Spleen (tissue), 13 donors: ENCODE measurements at places on chromosomes 12 and 14.

GRCh38 chr12:97017213-97017612 lies 110.2 kb downstream of the NEDD1 start:
- DNase-seq = no peak

- DNase-seq = no peak
Observed at GRCh38 chr14:43894534-43894933, 612.5 kb downstream of the FSCB start.

GRCh38 chr12:41979574-41979973 lies 165.1 kb downstream of the GXYLT1 start:
- DNase-seq = no peak

DNA sequence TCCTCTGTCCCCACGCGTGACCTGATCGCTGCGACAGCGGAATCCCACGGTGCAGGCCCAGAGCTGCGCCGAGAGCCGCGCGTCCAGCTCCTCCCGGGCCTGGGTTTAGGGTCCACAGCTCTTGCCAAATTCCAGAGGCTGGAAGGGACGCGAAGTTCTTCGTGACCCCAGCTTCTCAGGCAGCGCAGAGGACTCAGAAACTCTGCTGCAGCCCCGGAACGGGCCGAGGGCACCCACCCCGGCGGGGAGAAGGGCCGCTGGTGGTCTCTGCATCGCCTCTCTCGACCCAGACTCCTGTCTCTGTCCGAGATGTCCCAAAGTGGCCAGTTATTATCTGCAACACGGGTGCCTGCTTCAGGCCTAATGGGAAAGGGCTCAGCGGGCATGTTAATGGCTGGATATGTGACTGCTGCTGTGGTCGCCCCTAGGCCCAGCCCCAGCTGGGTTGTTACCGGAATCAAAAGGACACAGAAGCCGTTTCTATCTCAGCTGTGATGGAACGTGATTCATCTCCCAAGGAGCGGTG lies 236.4 kb downstream of the VRK1 start:
- no peak for DNase-seq

DNA sequence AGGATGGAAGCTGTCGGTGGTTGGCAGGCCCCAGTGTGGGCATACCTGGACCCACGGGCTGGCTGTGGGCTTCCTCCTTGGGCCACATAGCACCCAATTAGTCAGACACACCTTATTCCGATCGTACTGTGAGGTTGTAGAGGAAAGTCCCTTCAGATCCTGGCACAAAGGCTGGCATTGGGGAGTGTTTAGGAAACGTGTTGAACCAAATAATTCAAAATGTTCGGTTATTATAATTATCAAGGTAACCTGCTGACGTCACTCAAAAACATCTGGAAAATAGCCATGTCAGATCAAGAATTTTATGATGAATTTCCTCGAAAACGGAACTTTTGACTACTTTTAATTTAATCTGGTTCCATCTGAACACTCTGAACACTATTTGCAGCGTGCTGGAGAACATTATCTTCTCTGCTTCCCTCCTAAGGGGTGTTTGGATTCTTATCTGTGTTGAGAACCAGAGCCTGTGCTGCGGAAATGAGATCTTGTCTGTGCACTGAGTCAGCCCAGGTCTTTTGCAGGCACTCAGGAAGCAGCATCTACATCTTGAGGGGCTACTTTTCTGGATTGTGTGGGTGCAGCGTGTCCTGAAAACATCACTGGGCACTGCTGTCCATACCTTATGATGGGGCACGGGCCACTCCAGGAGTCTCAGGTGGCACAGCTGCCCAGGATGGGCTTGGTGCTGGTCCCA lies 100.3 kb downstream of the SLC25A47 start:
- DNase-seq = no peak

DNA sequence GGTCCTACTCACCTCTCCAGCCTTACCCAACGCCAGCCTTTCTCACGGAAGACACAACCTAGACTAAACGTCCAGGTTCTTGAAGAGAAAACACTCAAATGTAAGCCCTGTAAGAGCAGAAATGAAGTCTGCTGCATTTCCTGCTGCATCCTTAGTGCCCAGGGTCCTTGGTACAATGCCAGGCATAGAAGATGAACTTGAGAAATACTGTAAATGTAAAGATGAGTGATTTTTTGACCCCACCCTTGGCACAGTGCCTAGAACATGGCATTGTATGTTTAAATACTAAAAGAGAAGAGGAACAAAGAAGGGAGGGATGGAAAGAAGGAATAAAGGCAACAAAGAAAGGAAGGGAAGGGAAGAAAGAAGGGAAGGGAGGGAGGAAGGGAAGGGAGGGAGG lies 514.6 kb downstream of the MED13L start:
- no peak for DNase-seq

DNA sequence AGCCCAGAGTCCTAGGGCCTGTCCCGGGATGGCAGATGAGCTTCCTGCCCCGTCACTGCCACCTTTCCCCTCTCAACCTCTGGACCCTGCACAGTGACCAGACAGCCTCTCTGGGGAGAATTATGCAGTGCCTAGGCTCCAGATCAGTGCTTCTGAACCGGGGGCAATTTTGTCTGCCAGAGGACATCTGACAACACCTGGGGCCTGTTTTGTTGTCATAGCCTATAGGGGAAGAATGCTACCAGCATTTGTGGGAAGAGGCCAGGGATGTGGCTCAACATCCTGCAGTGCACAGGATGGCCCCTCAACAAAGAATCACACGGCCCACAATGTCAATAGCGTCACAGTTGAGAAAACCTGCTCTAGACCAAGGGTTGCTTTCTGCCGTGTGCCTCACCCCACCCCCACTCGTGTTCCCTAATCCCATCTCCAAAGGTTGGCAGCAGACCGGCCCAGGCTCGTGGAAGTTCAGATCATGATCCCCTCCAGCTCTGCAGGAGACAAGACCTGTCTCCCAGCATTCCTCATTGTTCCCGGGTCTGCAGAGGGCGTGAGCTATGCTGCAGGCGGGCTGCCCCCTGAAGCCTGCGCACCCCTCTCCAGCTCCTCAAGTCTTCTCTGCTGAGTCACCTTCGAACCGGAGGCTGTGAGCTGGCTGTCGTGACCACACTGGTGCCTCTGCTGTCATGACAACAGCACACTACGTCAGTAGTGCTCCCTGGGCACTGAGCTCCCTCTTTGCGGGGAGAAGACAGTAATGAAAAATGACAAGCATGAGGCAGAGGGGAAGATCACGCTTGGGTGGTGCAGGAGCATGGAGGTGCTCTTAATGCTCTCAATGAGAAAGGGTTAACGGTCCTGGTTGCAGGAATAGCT lies 2.0 kb upstream of the GAPDH start:
- DNase-seq = peak; percentile 87
